ENCODE measurements at places on chromosomes 5 and 9.

- DNase-seq = no peak
Measured at GRCh38 chr5:128613766-128614165, 75.7 kb upstream of the FBN2 start.

- no peak for DNase-seq
Measured at GRCh38 chr9:68947842-68948569, 65.9 kb downstream of the PRKACG start.

DNA sequence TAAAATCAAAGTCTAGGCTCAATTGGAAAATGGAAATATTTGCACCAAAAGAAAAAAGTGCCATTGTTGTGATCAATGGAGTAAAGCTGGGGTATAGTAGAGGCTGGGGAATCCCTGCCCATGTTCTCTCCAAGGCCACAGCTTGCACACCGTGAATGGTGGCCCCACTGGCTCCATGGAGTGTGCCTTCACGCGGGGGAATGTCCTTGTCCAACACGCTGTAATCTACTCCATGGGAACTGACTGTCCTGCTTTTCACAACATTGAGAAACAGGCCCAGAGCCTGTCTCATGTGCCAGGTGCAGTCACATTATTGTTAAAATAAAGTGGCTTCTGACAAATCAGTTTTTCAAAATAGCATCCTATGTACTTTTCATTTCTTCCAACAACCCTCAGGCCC is 33.1 kb upstream of the ITGA2 start:
- DNase-seq = no peak

DNA sequence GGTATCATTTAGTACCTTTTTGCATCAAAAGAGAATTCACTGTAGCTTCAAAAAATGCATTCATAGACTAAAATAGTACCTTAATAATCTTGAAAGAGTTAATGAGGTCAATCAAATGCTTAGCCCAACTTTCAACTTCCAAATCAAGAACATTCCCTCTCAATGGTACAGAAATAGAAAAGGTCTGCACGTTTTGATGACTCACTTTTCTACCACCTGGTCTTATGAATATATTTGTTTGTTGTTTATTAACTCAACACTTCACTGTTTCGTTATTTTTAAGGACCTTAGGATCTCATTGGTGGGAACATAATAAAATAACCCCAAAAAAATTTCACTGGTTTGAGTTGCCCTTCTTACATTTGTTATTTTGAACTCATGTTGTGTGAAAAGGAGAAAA is 229.5 kb downstream of the MEF2C start:
- DNase-seq = no peak

DNA sequence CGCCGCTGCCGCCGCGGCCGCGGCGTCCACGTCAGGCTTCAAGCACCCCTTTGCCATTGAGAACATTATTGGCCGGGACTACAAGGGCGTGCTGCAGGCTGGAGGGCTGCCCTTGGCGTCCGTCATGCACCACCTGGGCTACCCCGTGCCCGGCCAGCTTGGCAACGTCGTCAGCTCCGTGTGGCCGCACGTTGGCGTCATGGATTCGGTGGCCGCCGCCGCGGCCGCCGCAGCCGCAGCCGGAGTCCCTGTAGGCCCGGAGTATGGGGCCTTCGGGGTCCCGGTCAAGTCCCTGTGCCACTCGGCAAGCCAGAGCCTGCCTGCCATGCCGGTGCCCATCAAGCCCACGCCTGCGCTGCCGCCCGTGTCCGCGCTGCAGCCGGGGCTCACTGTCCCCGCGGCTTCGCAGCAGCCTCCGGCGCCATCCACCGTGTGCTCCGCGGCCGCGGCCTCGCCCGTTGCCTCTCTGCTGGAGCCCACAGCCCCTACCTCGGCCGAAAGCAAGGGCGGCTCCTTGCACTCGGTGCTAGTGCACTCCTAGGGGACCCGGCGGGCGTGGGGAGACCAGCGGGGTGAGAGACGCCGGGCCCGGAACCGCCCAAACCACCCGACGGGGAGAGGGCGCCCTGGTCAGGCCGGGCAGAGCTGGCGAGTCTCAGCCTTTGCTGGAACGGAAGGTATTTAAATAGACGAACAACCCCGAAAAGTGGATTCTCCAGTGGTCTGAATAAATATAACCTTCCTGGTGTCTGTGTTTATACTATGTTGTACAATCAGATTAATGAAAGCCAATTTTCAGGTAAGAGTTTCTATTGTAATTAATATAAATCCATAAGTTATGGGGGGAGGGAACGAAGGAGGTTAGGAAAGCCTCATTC is 1.2 kb downstream of the FOXB2 start:
- DNase-seq = no peak

DNA sequence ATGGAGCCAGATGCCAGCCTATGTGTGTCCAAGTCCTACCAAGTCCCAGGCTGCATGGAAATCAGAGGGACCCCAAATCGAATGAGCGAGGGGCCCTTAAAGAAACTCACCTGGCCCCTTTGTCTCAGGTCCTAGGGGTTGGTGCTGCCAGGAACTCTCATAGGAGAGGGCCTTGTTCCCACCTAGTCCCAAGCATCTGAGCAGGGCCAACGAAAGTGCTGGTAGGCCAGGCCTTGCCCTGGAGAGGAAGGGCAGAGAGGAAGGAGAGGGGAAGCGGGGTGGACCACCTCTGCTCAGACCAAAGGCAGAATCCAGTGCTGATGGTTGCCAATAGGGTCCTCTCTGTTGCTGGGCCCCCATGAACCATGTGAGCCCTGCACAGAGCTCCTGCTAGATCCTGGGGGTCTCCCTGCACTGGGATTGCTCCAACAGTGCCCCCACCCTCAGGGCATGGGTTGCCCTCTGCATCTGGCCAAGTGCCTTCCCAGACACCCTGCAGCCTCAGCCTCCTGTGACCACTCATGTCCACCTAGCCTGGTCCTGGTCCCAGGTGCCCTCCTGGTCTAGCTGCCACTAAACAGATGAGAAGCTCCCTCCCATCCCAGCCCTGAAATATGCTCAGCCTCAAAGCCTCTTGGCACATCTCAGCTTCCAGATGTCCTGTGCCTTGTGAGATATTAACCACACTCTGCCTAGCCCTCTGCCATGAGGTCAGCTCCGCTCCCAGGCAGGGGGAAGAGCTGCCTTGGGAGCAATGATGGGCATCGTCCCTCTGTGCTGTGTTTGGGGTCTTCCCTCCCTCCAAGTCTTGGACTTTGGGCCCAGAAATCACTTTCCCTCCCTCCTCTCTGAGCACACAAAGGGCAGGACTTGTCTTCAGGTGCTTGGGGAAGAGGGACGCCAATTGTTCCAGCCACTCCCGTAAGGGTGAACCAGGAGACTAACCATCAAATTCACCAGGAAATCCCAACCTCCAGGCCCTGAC is 109.6 kb downstream of the ADAMTS2 start:
- no peak for DNase-seq

GRCh38 chr5:133247881-133248624 is 196.2 kb downstream of the HSPA4 start:
- DNase-seq = no peak

DNA sequence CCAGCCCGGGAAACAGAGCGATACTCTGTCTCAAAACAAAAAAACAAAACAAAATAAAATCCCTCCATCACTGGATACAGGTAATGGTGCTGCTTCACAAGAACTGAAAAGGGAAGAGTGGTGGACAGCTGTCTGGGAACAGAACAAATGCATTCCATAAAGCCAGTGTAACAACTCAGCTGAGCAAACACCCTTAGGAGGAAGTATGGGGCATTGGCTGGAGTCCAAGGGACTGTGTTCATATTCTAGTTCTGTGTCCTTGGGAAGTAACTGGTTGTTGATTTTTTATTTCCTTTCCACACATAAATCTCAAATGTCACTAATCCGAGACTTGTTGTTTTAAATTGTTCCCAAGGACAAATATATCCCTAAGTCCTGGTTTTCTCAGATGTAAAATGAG is 38.3 kb downstream of the HTR1A start:
- DNase-seq = no peak

- peak; percentile 41 for DNase-seq
Measured at GRCh38 chr9:122051351-122052321, 41.5 kb downstream of the TTLL11 start.

DNA sequence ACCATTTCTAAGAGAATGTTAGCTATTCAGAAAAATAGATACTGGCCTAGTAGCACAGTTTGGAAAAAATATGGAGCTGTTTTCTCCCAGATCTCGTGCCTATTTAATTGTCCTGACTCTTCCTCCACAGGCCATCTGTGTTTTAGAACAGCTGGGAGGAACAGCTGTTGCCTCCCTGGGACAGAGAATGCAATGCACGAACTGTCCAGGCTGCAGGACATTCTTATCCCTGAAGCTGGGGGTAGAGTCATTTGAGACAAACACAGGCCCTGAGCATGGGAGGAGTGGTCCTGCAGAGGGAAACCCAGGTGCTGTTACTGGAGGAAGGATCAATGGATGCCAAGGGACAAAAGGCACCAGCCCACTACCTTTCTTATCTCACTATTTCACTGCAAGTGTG is 20.9 kb upstream of the SPARC start:
- DNase-seq = no peak

- no peak for DNase-seq
Measured at GRCh38 chr5:93785475-93785874, 44.1 kb upstream of the POU5F2 start.

DNA sequence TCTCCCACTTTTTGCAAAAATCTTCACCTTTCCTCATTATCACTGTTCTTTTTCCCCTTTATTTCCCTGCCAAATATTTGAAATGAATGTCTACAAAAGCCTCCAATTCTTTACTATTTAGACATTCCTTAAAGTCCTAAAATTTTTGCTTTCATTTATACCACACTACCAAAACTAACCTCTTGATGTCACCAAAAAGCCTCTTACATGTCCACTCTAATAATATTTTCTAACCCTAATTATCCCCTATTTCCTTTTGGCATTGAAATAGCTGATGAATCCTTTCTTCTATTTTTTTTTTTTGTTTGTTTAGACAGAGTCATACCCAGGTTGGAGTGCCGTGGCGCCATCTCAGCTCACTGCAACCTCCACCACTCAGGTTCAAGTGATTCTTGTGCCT is 32.3 kb upstream of the NRG2 start:
- DNase-seq = no peak

GRCh38 chr9:13053504-13053903 is 226.0 kb downstream of the MPDZ start:
- DNase-seq = no peak

DNA sequence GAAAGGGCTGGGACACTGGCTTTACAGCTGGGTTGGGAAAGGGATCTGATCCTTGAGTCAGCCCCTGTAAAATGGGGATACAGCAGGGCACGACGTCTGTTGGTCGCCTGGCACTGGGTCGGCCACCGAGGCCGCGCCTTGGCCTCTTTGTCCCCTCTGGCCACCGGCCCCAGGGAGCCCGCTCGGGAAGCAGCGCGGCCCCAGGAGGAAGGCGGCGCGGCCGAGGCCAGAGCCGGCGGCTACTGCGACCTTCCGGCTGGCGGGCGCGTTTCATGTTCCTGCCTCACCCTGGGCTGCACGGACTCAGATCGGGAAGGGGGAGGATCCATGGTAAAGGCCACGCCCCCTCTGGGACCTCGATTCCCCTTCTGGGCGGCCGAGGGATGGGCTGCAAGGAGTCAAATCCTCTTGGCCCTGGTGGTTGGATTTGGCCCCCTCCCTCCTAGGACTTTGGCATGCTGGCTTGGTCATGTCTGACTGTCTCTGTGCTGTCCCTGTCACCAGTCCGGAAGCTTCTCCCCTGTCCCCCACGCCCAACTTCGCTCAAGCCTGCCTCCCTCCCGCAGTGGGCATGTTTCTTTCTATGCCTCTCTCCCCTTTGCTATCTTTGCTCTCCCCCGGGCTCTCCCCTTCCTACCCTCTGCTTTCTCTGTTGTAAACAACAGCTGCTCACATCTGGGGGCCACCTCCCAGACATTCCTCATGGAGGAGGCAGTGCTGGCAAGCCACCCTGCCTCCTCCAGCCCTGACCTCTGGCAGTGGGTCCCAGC is 25.8 kb downstream of the FPGS start:
- no peak for DNase-seq

GRCh38 chr5:176201811-176202210 is 36.4 kb upstream of the SIMC1 start:
- DNase-seq = no peak

GRCh38 chr5:90802474-90803317 is 244.1 kb downstream of the ADGRV1 start:
- no peak for DNase-seq

GRCh38 chr9:35682051-35682450 is 7.7 kb downstream of the TPM2 start:
- no peak for DNase-seq

- DNase-seq = peak; percentile 51
Measured at GRCh38 chr5:43631182-43631910, 28.4 kb downstream of the NNT start.

DNA sequence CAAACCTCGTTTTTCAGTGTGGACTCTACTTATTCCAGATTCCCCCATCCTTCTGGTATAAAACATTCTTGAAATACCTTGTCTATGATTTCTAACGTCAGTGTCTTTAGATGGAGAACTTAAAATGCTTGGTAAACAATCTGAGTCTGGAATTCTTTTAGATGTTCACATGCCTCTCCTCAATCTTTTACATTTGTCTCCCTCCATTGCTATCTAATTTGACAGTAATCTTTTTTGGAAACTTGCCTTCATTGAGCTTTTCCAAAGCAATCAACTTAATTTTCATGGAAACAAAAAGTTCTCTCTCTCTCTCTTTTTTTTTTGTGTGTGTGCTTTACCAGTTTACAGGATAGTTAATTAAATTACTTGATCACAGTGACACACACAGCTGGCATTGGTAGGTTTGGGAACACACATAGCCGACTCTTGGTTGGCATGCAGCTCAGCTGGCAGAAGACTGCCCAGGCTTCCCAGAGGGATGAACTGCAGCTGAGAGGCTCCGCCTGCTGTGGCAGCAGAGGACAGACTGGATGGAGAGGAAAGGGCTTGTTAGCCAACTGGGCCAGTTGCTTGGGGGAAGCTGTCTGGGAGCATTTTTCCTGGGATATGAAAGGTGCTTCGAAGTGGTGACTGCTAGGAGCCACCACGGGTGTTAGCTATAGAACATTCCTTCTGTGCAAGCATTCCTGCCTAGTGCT is 271.3 kb downstream of the ZSWIM6 start:
- no peak for DNase-seq

- no peak for DNase-seq
Measured at GRCh38 chr5:115626445-115626823, 598 bp upstream of the TMED7 start.

DNA sequence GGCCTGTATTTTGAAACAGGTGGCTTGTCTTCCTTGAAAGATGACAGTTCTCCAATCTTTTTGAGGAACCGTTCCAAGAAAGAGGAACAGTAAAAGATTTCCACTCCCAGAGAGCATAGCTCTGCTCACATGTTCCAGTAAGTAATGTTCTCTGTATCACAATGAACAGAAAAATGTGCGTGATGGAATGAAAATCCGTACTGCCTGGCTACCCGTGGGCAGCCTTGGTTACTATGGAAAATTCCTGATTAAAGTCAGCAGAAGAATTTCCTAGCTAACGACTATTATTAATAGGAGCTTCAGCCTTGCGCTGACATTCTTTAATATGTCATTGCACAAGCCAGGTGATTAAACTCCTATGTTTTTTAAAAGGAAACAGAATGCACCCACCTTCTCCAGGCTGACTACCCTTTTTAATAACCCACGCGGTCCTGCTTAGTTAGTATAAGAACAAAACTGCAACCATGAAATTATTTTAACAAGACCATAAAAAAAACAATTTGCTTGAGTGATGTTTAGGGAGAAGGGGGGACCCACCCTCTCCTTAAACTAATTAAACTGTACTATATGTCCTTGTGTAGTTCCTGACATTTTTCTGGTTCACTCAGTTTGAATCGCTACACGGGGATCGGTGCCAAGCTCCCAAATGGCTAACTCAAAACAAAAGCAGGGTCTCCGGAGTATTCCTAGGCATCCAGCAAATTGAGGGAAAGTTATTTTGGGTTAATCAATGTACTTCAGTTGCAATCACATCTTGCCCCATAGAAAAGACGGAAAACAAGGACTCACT is 54.8 kb upstream of the CPEB4 start:
- no peak for DNase-seq

- DNase-seq = no peak
Measured at GRCh38 chr5:74866596-74867162, 492 bp upstream of the FAM169A start.
